T-cell (primary cell): ENCODE measurements at places on chromosomes 5 and 9.

DNA sequence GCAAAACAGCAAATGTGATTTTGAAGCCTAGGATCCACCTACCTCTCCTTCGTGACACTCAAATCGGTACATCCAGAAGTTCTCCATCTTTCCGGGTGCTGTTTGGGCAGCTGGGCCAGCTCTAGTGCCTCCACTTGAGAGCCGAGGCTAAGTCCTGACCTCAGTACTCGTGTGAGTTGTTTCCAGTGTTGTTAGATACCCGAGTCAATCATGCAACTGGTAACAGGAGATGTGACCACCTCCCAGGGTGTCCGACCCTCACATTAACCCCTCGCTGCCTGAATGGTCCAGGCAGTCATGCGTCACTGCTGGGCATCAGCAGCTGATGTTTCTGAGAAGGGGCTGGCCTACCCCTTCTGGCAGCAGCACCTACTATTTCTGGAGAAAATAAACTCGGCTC is 170.3 kb downstream of the ENTREP1 start:
- DNase-seq, result no peak

DNA sequence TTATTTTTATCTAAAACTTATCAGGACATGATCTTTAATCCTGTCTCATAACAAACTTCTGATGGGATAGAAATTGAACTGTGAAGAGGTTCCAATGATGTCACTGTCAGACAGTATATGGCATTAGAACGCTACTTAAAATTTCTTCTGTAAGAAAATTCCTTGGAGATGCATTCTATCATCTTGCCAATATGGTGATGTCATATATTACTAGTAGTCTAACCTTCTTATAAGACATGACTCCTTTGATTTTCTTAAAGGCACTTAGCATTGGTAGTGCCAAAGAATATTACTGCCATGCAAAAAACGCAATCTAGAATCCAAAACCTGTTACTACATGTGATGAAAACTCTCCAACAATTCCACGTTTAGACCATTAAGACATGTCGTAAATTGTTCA is 131.1 kb downstream of the SLC25A46 start:
- DNase-seq, result no peak

GRCh38 chr9:92969516-92970466 is 22.5 kb downstream of the FGD3 start:
- DNase-seq, result no peak

- DNase-seq, result no peak
Measured at GRCh38 chr5:109971968-109972367, 282.2 kb downstream of the MAN2A1 start.

GRCh38 chr5:161023551-161023950 is 171.5 kb upstream of the ATP10B start:
- DNase-seq, result no peak

GRCh38 chr5:37771203-37771611 is 68.6 kb downstream of the GDNF start:
- no peak for DNase-seq

DNA sequence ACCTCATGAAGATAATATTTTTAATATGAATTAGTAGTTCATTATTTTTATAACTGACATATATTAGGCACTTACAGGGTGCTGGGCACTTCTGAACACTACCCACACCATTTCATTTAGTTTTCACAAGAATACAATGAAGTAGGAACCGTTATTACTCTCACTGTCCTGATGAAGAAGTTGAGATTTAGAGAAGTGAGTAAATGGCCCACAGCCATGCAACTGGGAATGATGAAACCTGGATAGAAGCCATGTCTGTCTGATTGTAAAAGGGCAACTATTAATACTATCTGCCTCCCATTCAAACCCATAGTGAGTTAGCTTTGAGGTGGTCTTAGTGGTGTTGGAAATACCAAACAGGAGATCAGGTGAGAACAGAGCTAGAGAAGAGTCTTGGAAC is 29.6 kb upstream of the OTULINL start:
- no peak for DNase-seq

DNA sequence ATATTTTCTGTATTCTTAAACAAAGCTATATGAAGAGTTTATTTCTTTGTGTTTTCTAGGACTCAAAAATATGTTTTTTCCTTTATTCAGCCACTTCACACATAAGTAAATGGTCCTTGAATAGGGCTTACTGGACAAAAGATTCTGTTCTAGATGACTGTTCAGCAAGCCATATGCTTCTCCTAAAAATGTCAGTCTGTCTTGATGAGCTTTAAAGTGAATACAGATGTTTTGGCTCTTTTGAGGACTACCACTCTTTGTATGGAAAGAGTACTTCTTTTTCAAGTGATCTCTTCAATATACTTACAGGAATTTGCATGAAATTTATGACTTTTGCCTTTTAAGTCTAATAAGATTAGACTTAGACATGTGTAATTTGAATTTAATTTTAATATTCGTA is 8.4 kb downstream of the NDUFS4 start:
- DNase-seq, result no peak

GRCh38 chr5:80189201-80189600 is 66.6 kb downstream of the SERINC5 start:
- no peak for DNase-seq

DNA sequence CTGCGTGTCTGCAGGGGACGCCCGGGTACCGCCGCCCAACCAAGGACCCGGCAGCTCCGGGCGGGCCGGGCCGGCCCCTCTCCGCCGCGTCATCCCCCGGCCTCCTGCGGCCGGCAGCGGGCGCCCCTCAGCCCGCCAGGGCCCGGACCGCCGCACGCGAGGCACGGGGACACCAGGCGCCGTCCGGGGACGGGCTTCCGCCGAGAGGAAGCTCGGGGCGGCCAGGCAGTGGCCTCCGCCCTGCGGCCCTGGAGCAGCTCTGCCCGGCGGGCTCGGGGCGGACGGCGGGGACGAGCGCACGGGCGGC is 373 bp downstream of the FBXW5 start:
- DNase-seq, result no peak

DNA sequence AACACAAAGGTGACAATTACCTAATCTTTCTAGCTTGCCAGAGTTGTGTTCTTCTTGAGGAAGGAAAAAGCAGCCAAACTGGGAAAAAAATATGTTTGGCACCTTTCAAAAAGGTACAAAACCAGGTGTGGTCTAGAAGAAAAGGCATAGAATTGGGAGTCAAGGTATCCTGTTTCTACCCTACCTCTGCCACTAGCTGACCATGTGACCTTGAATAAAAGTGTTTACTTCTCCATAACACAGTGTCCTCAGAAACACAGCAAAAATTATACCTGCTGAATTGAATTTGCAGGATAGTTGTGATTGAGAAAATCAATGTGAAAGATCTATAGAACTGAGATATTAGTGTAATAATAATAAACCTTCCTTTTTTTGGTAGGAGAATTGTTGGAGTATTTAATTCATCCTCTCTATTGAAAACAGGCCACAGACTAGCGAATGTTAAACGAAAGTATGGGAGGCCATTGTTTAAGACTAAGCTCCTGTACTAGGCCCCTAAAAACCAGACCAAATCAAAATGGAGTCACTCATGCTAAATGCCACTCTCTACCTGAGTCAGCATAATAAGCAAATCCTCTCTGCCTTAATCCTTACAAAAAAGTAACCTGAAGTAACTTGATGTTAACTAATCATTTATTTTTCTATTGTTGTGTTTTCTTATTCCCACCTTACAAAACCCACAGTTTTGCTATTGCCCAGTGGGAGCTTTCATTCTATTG is 12.6 kb downstream of the CYFIP2 start:
- no peak for DNase-seq

- no peak for DNase-seq
Measured at GRCh38 chr5:77146896-77147295, 59.8 kb upstream of the ZBED3 start.
